Effector memory CD4-positive, alpha-beta T cell (primary cell): ENCODE measurements at places on chromosomes 5 and 9.

DNA sequence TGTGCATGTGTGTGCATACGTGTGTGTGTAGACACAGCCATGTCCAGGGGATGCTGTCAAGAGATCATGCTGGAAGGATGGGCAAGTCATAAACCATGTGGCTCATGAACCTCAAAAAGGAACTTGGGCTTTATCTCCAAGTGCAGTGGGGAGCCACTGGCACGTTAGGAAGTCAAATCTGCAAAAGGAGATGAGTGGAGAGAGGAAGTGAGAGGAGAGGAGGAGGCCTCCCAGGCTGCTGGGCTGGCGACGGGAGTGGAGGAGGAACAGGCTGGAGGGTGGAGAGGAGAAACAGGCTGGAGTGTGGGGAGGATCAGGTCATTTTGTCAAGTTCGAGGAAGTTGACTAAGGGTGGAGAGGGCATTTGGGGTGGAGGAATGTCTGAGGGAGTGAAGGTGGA is 29.2 kb upstream of the TIFAB start:
- no peak for DNase-seq

- no peak for DNase-seq
Observed at GRCh38 chr5:88876714-88877113, 6.3 kb downstream of the MEF2C start.

DNA sequence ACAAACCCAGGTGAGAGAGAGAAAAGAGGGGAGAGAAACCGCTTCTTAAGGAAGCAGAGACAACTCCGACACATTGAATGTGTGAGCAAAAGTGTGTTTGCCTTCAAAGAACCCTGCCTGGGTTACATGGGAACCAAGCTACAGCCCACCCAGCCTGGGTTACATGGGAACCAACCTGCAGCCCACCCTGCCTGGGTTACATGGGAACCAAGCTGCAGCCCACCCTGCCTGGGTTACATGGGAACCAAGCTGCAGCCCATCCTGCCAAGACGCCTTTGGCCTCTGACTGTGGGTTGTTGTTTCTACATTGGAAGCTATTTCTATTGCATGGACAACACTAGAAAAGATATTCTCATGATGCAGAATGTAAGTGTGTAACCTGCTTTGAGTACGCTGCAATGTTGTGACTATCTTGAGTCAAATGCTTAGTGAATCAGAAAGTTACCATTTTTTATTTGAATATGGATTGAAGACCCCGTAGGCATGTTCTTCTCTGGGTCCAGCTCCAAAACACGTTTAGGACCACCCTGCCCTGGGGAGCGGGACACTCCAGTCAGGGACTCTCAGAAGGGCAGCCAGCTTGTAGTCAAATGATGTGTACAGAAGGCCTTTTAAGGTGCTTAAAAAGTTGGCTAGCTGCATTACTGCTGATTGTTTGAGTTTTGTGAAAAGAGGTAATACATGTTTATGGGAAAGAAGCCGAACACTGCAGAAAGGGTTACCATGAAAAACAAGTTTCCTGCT is 39.1 kb upstream of the UNC5A start:
- DNase-seq: no peak

DNA sequence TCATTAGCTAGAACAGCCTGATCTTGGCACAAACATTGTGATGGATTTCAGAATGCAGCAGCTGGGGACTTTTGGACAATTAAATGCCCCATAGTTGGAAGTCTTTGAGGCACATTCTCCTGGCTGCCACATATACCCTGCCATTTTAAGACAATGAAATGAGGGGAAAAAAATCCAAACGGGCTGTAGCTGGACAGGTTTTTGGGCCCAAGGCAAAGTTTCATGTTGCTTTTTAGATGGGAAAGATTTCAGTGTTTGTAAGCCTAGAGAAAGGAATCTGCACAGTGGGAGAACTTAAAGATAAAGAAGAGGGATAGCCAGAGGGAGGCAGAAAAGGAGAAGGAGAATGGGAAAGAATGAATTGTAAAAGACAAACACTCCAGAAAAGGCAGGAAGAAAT is 30.0 kb upstream of the RICTOR start:
- no peak for DNase-seq
